ENCODE measurements at places on chromosomes 13 and 19. TPM values are rescaled to one million over a fixed set of nuclear protein-coding genes. Genes with fewer than 3 reads are reported as not detected.

Gene IL12RB1
- total RNA-seq, result not detected

Gene HSD11B1L
- total RNA-seq, result 9.3 TPM

Gene SELENOV
- total RNA-seq, result 6.9 TPM

Gene ZNF529
- total RNA-seq, result 19.9 TPM

Gene EHD2
- total RNA-seq, result 19.7 TPM

Gene ZNF93
- 54.0 TPM for total RNA-seq

GRCh38 chr13:108407495-108407894 is 138.0 kb downstream of the TNFSF13B start:
- DNase-seq, result no peak
- no peak overlapping the region for H3K27ac ChIP-seq
- no peaks in the 10 kb centered on the region for H3K36me3 ChIP-seq
- no peak overlapping the region for H3K4me3 ChIP-seq

DNA sequence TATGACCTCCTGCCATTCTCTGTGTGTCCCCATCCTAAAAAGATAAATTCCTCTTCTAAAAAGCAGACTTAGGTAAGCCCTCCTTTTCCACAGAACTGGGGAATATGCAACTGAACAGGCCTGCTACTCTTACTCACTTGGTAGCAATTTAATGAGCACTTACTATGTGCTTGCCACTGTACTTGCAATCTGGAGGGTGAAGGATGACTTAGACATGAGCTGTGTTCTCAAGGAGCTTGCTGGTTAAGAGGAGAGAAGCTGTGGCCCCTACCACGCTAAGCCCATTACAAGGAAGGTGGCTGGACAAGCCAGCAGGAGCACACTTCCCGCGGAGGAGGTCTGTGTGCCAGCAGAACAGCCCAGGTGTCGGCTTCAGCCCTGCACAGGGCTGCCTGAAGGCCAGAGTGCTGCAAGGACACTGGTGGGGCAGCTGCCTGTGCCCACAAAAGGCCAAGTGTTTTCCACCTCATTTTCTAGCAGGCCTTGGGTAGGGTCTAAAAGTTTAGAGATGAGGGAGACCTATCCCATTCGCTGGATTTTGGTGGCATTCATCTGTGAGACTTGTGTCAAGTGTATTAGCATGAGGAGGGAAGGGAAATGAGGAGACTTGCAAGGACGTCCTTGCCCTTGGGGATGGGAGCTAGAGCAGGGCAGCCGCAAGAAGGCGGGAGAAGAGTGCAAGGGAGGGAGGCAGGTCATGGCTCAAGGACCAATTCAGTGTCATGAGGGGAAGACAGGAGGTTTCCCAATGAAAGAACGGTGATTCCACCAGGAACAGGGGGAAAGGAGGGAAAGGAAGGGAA is 52.0 kb downstream of the COL4A1 start:
- no peak for DNase-seq
- no peaks in the 10 kb centered on the region for H3K36me3 ChIP-seq
- no peaks in the 10 kb centered on the region for H3K4me1 ChIP-seq
- H3K4me3 ChIP-seq, result no peak overlapping the region
- H3K27me3 ChIP-seq, result no peaks in the 10 kb centered on the region

DNA sequence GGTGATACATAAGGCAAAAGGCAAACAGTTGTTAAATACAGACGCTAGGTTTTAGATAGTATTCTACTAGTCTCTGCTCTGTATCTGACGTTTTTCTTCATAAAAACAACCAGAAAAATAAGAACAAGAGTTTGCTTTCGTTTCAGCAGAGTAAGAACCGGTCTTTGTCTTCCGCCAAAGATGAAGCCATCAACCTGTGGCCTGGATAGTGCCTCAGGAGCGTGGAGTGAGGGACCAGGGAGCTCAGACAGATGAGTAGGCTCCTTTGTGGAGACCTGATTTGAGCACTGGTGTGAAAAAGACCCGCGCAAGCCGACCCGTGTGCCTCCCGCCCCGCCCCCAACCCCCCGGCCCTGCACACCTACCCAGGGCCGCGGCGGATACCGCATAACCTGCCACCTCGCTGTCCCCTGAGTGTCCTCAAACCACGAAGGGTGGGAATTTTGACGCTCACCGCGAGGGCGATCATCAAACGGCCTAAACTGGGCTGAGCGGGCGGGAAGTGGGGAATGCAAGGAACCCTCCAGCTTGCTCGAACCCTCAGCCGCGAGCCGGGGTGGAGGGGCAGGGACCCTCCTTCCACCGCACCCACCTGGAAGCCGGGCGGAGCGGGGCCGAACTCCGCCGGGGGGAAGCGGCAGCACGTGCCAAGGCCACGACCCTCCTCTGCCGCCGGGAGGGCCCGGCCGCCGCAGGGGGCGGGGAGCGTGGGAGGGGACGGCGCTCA is 866 bp upstream of the LMO7 start:
- peaks cover 6% of the 10 kb centered on the region for H3K4me1 ChIP-seq
- peak; percentile 46 for DNase-seq
- no peaks in the 10 kb centered on the region for H3K27me3 ChIP-seq
- peak overlapping the region; percentile 71 for H3K4me3 ChIP-seq
- no peaks in the 10 kb centered on the region for H3K36me3 ChIP-seq

- no peak for DNase-seq
- no peak overlapping the region for H3K4me3 ChIP-seq
- H3K27me3 ChIP-seq, result no peaks in the 10 kb centered on the region
- peaks cover 26% of the 10 kb centered on the region for H3K36me3 ChIP-seq
- no peak overlapping the region for H3K27ac ChIP-seq
Observed at GRCh38 chr13:39682310-39682709, 26.8 kb downstream of the COG6 start.

DNA sequence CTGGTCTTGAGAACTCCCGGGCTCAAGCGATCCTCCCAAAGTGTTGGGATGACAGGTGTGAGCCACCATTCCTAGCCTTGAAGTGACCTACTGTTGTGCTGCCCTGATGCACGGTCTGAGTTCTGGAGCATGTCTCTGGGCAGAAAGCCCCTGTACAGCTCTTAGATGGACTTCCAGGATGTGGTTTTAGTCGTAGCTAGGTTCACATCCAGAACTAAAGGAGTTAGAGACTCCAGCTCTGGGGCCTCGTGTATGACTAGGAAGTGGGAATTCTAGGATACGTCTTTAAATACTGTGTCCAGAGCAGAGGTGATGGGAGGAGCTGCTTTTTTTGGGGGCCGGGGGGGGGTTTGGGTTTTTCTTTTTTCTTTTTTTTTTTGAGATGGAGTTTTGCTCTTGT is 12.2 kb downstream of the UPF1 start:
- no peaks in the 10 kb centered on the region for H3K4me1 ChIP-seq
- no peaks in the 10 kb centered on the region for H3K27me3 ChIP-seq
- peaks cover 25% of the 10 kb centered on the region for H3K36me3 ChIP-seq
- DNase-seq, result no peak
- peak overlapping the region; percentile 23 for H3K4me3 ChIP-seq
- H3K27ac ChIP-seq, result no peak overlapping the region

- no peaks in the 10 kb centered on the region for H3K4me1 ChIP-seq
- no peak for DNase-seq
- H3K27me3 ChIP-seq, result no peaks in the 10 kb centered on the region
- no peak overlapping the region for H3K27ac ChIP-seq
Observed at GRCh38 chr13:106311004-106311403, 224.5 kb downstream of the EFNB2 start.

DNA sequence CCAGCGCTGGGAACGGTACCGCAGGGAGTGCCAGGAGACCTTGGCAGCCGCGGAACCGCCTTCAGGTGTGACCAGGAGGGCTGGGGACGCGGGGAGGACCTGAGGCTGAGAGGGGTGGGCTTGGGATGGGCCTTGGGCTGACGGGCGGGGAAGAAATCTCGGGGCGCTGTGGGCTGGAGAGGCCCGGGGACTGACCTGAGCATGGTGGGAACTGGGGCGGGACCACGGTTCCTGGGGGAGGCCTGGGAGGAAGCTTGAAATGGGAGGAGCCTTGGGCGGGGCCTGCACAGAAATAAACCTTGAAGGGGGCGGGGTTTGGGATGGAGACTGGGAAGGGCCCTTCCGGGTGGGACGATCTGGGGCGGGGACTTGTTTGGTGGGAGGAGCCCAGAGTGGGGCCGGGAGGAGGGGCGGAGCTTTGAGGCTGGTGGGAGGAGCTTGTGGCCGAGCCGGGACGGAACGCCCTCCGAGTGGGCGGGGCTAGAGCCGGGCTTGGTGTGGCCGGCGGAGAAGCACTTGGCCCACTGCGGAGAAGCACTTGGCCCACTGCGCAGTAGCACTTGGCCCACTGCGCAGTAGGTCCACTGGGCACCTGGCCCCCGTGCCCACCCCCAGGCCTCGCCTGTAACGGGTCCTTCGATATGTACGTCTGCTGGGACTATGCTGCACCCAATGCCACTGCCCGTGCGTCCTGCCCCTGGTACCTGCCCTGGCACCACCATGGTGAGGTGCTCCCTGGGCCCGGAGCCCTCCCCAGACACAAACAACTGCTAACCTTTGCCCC is 2.8 kb downstream of the GIPR start:
- H3K4me3 ChIP-seq, result peak overlapping the region; percentile 81
- peaks cover 2% of the 10 kb centered on the region for H3K36me3 ChIP-seq
- H3K27me3 ChIP-seq, result peaks cover 9% of the 10 kb centered on the region
- H3K4me1 ChIP-seq, result peaks cover 2% of the 10 kb centered on the region
- no peak overlapping the region for H3K27ac ChIP-seq

- no peaks in the 10 kb centered on the region for H3K36me3 ChIP-seq
- no peak overlapping the region for H3K27ac ChIP-seq
- no peaks in the 10 kb centered on the region for H3K27me3 ChIP-seq
- peak; percentile 92 for DNase-seq
Observed at GRCh38 chr19:55319785-55320184, 5.4 kb downstream of the TMEM150B start.

DNA sequence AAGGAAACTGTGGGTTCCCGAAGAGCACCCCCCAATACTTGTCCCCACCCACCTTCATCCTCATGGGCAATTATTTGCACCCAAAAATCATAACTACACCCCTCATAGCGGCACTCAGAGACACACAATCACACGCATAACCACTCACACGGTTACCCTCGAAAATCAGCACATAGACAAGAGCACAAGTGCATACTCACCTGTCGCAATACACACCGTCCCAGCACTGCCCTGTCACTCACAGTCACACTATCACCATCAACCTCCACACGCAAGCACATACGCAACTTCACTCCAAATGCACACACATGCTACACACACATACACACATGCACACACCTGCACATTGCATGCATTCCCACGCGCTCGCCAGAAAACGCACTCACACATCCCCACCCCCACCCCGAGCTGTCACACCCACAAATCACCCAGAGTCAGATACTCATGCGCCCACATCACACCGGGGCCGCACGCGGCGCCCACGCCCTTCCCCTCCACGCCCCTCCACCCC is 535 bp downstream of the COL5A3 start:
- no peak for DNase-seq
- H3K4me3 ChIP-seq, result peak overlapping the region; percentile 79
- H3K27me3 ChIP-seq, result peaks cover 4% of the 10 kb centered on the region
- no peak overlapping the region for H3K27ac ChIP-seq
- no peaks in the 10 kb centered on the region for H3K36me3 ChIP-seq
- H3K4me1 ChIP-seq, result peaks cover 5% of the 10 kb centered on the region

All from H9 (cell line).